ENCODE measurements at places on chromosomes 3 and 15. TPM values are rescaled to one million over a fixed set of nuclear protein-coding genes. Genes with fewer than 3 reads are reported as not detected.

DNA sequence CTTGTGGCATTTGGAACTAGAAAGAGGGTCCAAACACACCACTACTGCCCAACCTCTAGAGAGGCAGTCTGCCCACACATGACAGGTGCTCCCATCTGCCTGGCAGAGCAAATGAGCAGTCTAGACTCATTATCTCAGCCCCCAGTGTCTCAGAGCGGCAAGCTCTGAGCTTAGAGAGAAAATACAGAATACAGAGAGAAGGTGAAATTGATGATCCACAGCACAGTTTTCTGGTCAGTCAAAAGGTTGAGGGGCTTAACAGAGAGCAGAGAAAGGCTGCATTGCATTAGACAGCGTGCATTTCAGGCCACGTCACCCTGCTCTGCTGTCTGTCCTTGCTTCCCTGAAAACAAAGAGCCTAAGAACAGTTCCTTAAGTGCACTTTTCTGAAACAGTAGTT, 135.1 kb downstream of the KCNMB2 start:
- no peak for DNase-seq

- DNase-seq: no peak
These were observed 182.9 kb downstream of the IL5RA start for GRCh38 chr3:2927259-2927658.

GRCh38 chr15:42802168-42802567, 65.2 kb upstream of the CDAN1 start:
- DNase-seq: no peak

DNA sequence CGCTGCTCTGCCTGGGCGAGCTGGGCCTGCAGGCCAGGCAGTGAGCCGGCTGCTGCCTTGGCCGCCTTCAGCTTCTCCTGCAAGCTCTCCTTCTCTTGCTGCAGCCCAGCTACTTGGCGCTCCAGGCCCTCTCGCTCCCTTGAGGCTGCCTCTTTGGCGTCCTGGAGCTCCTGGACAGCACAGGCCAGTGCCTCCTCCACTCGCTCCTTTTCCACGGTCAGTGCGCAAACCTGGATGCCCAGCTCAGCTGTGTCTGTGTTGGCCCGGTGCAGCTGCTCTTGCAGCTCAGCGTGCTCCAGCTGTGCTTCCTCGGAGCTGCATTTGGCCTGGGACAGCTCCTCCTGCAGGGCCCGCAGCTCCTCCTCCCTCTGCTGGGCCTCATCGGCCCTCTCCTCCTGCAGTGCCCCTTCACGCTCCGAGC, 23.1 kb downstream of the CXCR6 start:
- no peak for DNase-seq

- no peak for DNase-seq
These were observed 6.8 kb upstream of the ADPGK start for GRCh38 chr15:72790302-72790910.

DNA sequence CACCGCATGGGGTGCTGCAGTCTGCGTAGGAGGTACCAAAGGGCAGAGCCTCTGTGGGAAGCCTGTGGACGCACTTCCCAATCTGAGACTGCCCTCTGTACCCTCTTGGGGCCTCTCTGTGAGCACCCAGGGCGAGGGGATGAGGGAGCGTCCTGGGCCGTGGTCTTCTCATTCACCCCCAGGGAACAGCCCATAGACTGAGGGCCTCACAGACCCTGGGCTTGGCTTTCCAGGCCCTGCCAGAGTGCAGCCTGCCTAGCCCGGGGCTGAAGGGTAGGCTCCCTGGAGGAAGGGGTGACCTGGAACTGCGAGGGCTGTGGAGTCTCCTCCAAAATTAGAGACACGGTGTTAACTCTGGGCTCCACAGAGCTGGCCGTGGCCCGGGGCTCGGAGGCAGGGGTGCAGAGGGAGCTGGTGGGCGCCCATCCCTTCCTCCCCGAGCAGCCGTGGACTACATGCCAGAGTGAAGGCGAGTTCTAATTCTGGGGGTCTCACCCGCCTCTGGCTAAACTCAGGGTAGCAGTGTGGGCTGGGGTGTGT, 468 bp upstream of the SPTBN5 start:
- DNase-seq: no peak

- DNase-seq: no peak
These were observed 196.5 kb downstream of the MEX3B start for GRCh38 chr15:81849289-81849688.

GRCh38 chr3:127902486-127902885, 12.5 kb upstream of the KBTBD12 start:
- no peak for DNase-seq

The DAZL gene
- total RNA-seq: not detected

The WDR73 gene
- 53.1 TPM for total RNA-seq

The SPATA12 gene
- total RNA-seq: 0.47 TPM

The CFAP92 gene
- total RNA-seq: 0.92 TPM

The ACP3 gene
- total RNA-seq: 3.8 TPM

The HES1 gene
- total RNA-seq: 141 TPM
